ENCODE measurements at places on chromosomes 1 and 21. TPM values are rescaled to one million over a fixed set of nuclear protein-coding genes. Genes with fewer than 3 reads are reported as not detected.

- no peak overlapping the region for H3K27ac ChIP-seq
- H3K27me3 ChIP-seq: no peaks in the 10 kb centered on the region
- no peak overlapping the region for H3K4me3 ChIP-seq
- no peaks in the 10 kb centered on the region for H3K4me1 ChIP-seq
- no peak for DNase-seq
- H3K36me3 ChIP-seq: no peaks in the 10 kb centered on the region
Observed at GRCh38 chr21:15446223-15446622, 283.6 kb upstream of the USP25 start.

DNA sequence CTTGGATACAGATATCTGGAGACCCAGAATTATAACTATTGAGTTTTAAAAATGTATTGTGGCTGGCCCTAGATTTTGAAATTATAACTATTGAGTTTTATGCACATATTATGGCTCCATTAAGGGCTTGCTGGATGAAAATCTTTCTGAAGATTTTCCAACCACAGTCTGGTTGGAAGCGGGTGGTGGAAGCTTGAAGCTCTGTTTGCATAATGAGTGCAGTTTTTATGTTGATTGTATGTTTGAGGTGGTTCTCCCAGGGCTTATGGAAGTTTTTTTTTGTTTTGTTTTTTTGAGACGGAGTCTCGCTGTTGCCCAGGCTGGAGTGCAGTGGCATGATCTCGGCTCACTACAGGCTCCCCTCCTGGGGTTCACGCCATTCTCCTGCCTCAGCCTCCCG lies 10.1 kb upstream of the CTPS1 start:
- H3K36me3 ChIP-seq: no peaks in the 10 kb centered on the region
- no peak overlapping the region for H3K27ac ChIP-seq
- no peaks in the 10 kb centered on the region for H3K4me1 ChIP-seq
- no peak overlapping the region for H3K4me3 ChIP-seq
- H3K27me3 ChIP-seq: no peaks in the 10 kb centered on the region
- no peak for DNase-seq

GRCh38 chr1:159915571-159916241 lies 9.6 kb downstream of the TAGLN2 start:
- H3K4me3 ChIP-seq: no peak overlapping the region
- peaks cover 60% of the 10 kb centered on the region for H3K4me1 ChIP-seq
- H3K36me3 ChIP-seq: peaks cover 11% of the 10 kb centered on the region

DNA sequence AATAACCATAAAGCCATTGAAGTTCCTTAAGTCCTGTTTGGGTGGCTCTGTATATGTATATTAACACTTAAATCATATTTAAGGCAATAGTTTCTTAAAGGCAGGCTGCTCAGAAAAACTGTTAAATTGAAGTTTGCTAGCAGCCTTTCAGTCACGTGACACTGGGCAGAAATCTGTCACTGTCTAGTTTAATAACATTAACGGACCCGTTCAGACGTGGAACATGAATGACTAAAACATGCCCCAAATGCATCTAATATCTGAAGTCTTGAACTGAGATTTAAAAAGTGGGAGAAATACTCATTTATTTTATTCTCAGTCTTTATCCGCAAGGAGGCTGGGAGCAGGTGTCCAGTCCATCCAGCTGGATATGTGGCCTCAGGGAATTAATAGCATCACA lies 3.3 kb upstream of the SPATA1 start:
- H3K27me3 ChIP-seq: no peaks in the 10 kb centered on the region
- no peak overlapping the region for H3K4me3 ChIP-seq
- H3K36me3 ChIP-seq: no peaks in the 10 kb centered on the region
- H3K27ac ChIP-seq: no peak overlapping the region
- peaks cover 39% of the 10 kb centered on the region for H3K4me1 ChIP-seq
- DNase-seq: no peak

C1QTNF12 gene
- total RNA-seq: 0.69 TPM

DNA sequence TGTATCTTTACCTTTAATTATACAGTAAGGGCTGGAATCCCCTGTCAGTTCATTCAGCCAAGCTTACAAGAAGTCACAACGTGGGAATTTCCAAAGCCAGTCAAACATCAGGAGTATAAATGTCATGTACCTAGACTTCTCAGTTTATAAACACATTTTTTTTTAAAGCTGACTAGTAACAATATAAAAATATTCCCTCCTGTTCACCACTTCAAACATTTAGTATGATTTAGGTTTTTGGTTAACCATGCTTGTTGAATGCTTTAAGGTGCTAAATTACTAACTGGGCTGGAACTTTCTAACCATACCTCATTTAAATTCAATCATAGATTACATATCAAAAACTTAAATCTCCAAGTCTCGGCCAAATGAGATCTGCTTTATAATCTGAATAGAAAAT lies 44.0 kb downstream of the JAK1 start:
- H3K27ac ChIP-seq: no peak overlapping the region
- peaks cover 13% of the 10 kb centered on the region for H3K4me1 ChIP-seq
- no peak overlapping the region for H3K4me3 ChIP-seq
- no peaks in the 10 kb centered on the region for H3K27me3 ChIP-seq

- no peaks in the 10 kb centered on the region for H3K4me1 ChIP-seq
- H3K27me3 ChIP-seq: no peaks in the 10 kb centered on the region
- H3K4me3 ChIP-seq: no peak overlapping the region
- no peaks in the 10 kb centered on the region for H3K36me3 ChIP-seq
- no peak overlapping the region for H3K27ac ChIP-seq
Observed at GRCh38 chr1:238624776-238625175, 734.1 kb upstream of the ZP4 start.

OR10K2 gene
- total RNA-seq: not detected

DNA sequence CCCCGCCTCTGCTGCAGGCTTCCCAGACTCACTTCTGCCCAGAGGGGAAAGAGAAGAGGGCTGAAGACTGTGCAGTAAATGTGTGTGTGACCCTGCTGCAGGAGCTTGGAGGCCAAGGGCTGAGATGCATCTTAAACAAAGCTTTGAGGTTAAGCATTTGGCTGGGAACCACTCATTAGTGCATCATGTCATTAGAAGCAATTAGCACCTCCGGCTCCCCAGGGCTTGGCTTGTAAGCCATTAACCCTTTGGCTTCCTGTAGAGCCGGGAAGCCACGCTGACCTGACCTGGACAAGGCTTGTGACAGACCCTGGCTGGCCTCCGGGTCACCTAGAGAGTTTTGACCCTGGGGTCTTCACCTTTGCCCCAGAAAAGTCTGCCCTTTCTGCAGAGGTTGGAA lies 77.0 kb downstream of the CSMD2 start:
- no peaks in the 10 kb centered on the region for H3K27me3 ChIP-seq
- DNase-seq: no peak
- no peak overlapping the region for H3K4me3 ChIP-seq
- H3K27ac ChIP-seq: no peak overlapping the region

GRCh38 chr1:91751275-91751674 lies 134.7 kb downstream of the TGFBR3 start:
- DNase-seq: no peak
- H3K4me3 ChIP-seq: no peak overlapping the region
- H3K27ac ChIP-seq: no peak overlapping the region
- H3K4me1 ChIP-seq: peaks cover 12% of the 10 kb centered on the region
- no peaks in the 10 kb centered on the region for H3K27me3 ChIP-seq

URB2 gene
- 2.9 TPM for total RNA-seq

DNA sequence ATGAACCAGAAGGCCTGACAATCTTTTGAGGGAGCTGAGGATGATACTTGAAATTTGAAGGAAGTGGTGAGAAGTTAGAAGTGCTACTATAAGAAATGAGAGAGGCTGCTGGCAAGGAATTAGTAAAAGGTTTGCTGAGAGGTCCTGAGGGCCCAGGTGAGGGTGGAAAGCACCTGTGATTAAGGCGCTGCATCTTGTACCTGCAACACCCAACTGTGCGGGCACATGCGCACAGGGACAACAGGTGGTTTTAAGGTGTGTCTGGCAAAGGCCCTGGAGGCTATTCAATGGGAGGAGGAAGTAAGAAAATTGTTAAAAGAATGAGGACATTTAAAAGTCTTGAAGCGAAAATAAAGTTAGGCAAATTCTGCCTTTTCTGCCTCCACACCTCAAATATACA lies 349.3 kb downstream of the RGS7 start:
- H3K4me1 ChIP-seq: no peaks in the 10 kb centered on the region
- no peak for DNase-seq
- H3K36me3 ChIP-seq: no peaks in the 10 kb centered on the region
- H3K27me3 ChIP-seq: no peaks in the 10 kb centered on the region
- H3K4me3 ChIP-seq: no peak overlapping the region
- H3K27ac ChIP-seq: no peak overlapping the region

DNA sequence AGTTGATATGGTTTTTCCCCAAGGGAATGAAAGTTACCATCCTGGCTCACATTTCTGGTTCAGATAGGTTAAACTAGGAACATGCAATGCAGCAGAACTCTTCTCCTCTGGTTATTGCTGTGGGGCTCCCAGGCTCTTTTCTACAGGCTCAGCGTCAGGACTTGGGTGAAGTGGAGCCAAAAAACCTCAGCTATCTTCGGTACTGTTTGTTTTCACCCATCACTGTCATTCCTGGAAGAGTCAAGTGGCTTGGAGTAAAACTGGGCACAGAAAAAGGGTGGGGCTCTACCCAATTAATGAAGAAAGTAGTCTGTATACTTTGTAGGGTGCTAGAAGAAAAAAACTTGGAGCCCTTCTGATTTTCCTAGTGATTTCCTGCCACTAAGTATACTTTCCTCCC lies 9.4 kb downstream of the WNT2B start:
- H3K36me3 ChIP-seq: no peaks in the 10 kb centered on the region
- no peak overlapping the region for H3K4me3 ChIP-seq
- no peak for DNase-seq
- no peak overlapping the region for H3K27ac ChIP-seq
- no peaks in the 10 kb centered on the region for H3K4me1 ChIP-seq
- H3K27me3 ChIP-seq: no peaks in the 10 kb centered on the region

- no peaks in the 10 kb centered on the region for H3K27me3 ChIP-seq
- H3K36me3 ChIP-seq: no peaks in the 10 kb centered on the region
- no peak within 1 kb of the TSS for H3K27ac ChIP-seq
- no peaks in the 10 kb centered on the region for H3K4me1 ChIP-seq
Observed at GRCh38 chr1:170664093-170664827, at the start of gene PRRX1. Gene PRRX1 (plus strand): TSS chr1:170664131. CDS start chr1:170664219, 88 bp downstream.

RHCE gene
- 0.69 TPM for total RNA-seq

ADORA3 gene
- 0.92 TPM for total RNA-seq

- no peak overlapping the region for H3K27ac ChIP-seq
- no peak for DNase-seq
- no peaks in the 10 kb centered on the region for H3K27me3 ChIP-seq
- no peak overlapping the region for H3K4me3 ChIP-seq
Observed at GRCh38 chr1:56459260-56459659, 120.1 kb downstream of the PLPP3 start.

IGSF21 gene
- 0.67 TPM for total RNA-seq

DNA sequence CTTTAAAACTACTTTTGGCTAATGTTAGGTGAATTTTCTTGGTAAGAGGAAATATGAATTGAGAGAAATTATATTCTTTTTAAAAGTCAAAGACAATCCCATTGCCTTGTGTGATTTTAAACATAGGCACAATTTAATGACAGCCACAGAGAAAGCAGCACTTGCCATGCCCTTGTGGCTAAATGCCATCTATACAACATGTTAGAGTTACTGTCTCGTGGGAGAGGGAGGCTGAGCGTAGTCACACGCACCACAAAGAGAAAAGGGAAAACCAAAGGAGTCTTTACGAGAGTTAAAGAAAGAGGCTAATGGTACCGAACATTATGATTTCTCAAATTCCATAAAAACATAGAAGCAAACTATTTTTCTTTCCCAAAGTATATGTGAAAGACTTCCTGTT lies 537.9 kb downstream of the PTPRC start:
- no peaks in the 10 kb centered on the region for H3K27me3 ChIP-seq
- no peak overlapping the region for H3K27ac ChIP-seq
- no peak overlapping the region for H3K4me3 ChIP-seq
- DNase-seq: no peak

- no peak overlapping the region for H3K27ac ChIP-seq
- H3K27me3 ChIP-seq: peaks cover 2% of the 10 kb centered on the region
- no peaks in the 10 kb centered on the region for H3K4me1 ChIP-seq
- no peaks in the 10 kb centered on the region for H3K36me3 ChIP-seq
Observed at GRCh38 chr1:110602466-110602865, 3.7 kb downstream of the KCNA2 start.

GRCh38 chr21:42028766-42029425 lies 18.7 kb upstream of the ZBTB21 start:
- no peaks in the 10 kb centered on the region for H3K4me1 ChIP-seq
- no peaks in the 10 kb centered on the region for H3K36me3 ChIP-seq
- H3K4me3 ChIP-seq: no peak overlapping the region

KPRP gene
- total RNA-seq: not detected

DNA sequence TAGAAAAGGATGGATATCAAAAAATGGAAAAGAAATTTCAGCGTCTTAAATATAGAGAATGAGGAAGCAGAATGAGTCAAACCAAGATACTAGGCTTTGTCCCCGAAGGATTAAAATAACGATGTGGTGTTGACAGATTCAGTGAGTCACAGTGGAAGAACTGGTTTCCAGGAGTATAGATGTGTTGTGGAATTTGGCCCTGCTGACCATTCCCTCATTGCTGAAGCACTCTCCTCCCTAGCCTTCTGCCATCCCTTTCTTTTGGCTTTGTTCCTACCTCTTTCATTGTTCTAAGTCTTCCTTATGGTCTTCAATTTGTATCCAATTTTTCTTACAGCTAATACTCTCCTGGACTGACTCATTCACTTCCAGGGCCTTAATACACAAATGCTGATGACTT lies 23.1 kb upstream of the USP25 start:
- H3K4me1 ChIP-seq: no peaks in the 10 kb centered on the region
- no peak for DNase-seq
- no peak overlapping the region for H3K27ac ChIP-seq
- no peak overlapping the region for H3K4me3 ChIP-seq
- no peaks in the 10 kb centered on the region for H3K36me3 ChIP-seq
- no peaks in the 10 kb centered on the region for H3K27me3 ChIP-seq

GRCh38 chr21:45887120-45887611 lies 94.4 kb upstream of the COL6A1 start:
- H3K4me3 ChIP-seq: no peak overlapping the region
- H3K4me1 ChIP-seq: no peaks in the 10 kb centered on the region
- H3K36me3 ChIP-seq: no peaks in the 10 kb centered on the region

NCAM2 gene
- total RNA-seq: 1.0 TPM

All from pancreas (tissue), 10 donors.